ENCODE measurements at places on chromosomes 16 and 17.

- no peak for DNase-seq
Measured at GRCh38 chr16:10383626-10384025, 2.2 kb upstream of the ATF7IP2 start.

DNA sequence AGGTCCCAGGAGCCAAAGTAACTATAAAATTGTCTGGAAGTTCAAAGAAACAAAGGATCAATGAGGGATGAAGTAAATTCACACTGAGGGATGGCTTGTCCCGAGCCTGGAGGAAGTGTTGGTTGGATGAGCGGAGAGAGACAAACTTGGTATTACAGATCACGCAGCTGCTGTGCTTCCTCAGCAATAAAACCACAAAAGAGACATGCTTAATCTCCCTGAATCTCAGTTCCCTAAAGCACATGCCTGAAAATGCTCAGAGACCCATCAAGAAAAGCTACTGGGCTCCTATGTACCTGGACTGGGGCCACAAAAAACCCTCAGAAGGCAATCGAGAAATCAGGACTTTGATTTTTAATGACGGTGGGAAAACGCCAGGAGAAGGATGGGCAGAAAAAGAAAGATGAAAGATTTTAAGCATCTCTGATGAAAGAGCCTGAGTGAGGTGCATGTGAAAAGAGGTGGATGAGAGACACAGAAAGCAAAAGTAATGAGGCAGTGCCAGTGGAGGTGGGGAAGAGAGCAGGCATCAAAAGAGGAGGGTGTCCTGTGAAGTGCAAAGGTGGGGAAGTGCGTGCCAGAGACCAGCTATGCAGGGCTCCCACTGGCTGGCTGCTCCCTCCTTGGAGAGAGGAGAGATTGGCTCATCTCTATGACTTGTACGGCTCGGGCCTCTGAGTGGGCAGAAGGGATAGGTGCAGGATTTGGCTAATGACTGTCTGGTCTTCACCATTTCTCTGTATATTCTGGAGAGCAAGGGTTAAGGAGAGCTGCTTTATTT is 143.7 kb downstream of the ABCC12 start:
- no peak for DNase-seq

- DNase-seq, result no peak
Measured at GRCh38 chr16:79895917-79896203, 295.3 kb upstream of the MAF start.

DNA sequence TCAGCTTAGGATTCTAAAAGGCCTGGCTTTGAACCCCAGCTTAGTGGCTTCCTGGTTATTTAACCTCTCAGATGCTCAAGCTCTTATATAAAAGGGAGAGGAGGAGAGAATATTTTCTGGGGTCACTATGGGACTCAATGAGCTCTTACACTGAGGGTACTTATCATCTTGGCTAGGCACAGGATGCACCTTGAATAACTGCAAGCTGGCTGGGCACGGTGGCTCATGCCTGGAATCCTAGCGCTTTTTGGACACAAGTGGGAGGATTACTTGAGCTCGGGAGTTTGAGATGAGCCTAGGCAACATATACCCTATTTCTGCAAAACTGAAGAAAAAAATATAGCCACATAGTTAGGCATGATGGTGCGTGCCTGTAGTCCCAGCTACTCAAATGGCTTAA is 665.3 kb upstream of the RBFOX1 start:
- no peak for DNase-seq

DNA sequence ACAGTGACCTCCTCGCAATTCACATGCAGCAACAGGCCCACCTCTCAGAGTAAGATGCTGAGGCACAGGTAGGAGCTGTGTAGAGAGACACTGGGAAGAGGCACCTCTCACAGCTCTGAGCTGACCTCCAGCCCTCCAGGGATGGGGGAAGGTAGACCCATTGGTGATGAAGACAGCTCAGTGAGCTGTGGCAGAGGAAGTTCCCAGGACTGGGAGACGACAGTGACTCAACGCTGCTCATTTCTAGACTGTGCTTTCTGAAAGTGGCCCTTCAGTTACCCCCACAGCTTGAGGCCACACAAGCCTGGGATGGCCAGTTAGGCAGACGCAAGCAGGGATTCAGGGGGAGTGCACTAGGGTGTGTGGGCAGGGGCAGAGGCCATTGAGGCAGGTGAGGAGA is 2073.2 kb downstream of the TP53TG3F start:
- DNase-seq, result no peak

- DNase-seq, result no peak
Measured at GRCh38 chr17:60641126-60641525, 36.5 kb upstream of the BCAS3 start.

All from NCI-H1048 (cell line).